ENCODE measurements at places on chromosomes 16 and 17.
A peak's percentile ranks its signal among the peaks of the same experiment; 100 is the strongest.

GRCh38 chr17:40071313-40072039 lies 8.7 kb downstream of the THRA start:
- no peak for DNase-seq

GRCh38 chr16:13992322-13992721 lies 72.4 kb downstream of the ERCC4 start:
- DNase-seq, result no peak

DNA sequence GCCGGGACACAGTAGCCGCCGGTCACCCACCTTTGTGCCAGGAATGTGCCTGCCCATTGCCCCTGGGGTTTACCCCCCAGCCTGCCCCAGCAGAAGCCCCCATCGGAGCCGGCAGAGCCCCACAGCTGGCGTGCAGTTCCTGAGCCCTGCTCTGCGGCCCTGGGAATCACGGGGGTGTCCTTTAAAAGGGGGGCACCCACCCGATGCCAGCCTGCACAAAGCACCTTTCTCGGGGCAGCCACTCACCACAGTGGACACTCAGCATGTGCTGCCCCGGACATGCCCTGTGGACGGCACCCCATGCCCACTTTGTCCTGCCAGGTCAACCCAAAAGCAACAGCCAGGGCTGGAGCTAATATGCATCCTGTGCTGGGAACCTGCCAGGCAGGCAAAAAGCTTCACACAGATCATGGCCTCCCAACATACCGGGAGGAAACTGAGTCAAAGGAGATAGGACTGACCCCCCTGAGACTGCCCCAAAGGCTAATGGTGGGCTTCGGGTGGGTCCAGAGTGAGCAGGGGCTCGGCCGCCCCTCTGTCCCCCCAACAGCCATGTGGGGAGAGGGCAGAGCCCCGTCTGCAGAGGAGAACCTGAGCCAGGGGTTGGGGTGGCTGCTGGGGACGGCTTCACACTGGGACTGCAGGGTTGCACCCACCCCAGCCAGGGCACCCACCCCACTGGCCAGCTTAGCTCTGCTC lies 45.8 kb upstream of the ZC3H18 start:
- DNase-seq, result no peak

DNA sequence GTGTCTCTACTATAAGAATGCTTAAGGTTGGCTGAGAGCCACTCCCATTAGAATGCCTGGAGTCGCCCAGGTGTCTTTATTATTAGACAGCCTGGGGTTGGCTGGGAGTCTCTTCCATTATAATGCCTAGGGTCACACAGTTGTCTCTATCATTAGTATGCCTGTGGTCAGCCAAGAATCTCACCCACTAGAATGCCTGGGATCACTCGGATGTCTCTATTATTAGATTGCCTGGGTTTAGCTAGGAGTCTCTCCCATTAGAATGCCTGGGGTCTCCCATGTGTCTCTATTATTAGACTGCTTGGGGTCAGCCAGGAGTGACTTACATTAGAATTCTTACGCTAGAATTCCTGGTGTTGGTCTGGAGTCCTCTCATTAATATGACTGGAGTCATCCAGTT lies 2255.3 kb downstream of the TP53TG3F start:
- DNase-seq, result no peak

GRCh38 chr17:1033503-1033902 lies 36.6 kb downstream of the TIMM22 start:
- no peak for DNase-seq

DNA sequence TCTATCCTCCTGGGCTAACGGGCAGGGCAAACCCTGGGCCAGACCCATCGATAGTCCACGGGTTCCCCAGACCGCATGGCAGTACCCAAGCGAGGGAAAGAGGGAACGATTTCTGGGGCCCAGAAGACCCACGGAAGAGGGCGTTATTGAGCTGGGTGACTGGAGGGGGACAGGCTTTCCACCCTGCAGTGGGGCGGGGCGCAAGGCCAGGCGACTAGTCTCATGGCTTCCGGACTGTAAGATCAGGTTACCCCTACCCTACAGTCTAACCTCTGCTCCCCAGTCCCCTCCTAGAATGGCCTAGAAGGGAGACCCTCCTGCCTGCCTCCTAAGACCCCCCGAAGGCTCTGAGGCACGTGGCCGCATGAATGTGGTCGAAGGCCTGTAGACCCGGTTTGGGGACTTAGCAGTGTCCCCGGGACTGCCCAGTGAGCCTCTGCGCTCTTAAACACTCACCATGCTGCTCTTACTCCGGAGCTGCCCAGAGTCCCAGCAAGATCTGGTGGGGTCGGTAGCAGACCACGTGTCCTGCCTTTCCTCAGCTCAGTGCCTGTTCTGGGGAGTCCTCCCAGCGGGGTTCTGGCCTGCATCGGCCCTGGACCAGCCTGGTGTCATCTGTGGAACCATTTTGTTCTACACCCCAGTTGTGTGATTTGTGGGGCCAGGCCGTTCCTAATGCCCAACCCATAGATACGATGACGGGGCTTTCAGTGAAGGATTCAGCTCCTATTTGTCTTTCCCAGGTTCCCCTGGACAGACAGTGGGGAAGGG lies 13.2 kb upstream of the AURKB start:
- DNase-seq, result peak; percentile 3

DNA sequence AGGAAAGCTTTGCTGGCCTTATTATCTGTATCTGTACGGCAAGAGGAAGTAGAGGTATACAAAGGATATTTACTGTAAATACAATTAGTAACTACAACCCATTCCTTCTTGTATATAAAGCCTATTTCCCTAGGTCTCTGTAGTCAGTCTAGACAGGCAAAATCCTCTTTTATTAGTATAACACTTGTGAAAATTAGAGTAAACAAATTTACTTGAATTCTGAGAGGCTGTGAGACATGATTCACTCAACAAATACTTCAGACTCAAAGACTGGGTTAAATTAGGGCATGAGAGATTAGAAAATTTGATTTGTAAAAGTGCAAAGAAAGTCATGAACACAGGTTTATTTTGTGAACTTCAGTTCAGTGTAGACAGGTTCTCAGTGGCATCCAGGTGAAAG lies 30.9 kb upstream of the CDH8 start:
- DNase-seq, result no peak

DNA sequence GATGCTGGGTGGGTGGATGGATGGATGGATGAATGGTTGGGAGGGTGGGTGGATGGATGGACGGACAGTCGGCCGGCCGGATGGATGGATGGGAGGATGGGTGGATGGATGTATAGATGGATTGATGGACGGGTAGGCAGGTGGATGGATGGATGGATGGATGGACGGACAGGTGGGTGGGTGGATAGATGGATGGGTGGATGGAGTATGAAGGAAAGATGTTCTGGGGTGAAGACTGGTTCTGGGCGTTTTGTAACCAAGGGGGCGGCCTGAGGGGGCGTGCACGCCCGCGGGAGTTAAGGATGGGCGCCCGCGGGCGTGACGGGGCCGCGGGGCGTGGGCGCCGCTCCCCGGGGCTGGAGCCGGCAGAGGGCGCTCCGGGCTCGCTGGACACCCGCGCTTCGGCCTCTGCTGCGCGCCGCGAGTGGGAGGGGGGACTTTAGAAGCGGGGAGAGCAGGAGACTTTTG lies at the start of gene NECAB2:
Gene NECAB2 (plus strand): TSS at position 407 of the 468 bp plus-strand sequence. CDS start 405 bp downstream, outside the sequence.
- DNase-seq, result peak; percentile 81

- peak; percentile 73 for DNase-seq
Observed at GRCh38 chr17:64281962-64282752, 19.1 kb upstream of the TEX2 start.

DNA sequence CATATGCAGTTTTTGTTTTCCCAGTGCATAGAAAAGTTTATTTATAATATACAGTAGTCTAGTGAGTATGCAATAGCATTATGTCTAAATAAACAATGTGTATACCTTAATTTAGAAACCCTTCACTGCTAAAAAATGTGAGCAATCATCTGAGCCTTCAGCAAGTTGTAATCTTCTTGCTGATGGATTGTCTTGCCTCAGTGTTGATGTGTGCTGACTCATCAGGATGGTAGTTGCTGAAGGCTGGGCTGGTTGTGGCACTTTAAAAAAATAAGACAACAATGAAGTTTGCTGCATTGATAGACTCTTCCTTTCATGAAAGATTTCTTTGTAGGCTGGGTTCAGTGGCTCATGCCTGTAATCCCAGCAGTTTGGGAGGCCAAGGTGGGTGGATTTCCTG lies 13.9 kb upstream of the CAPNS2 start:
- DNase-seq, result peak; percentile 56

GRCh38 chr16:50390914-50391716 lies 22.3 kb upstream of the BRD7 start:
- peak; percentile 13 for DNase-seq

- peak; percentile 71 for DNase-seq
Observed at GRCh38 chr17:9928601-9929333, 23.7 kb upstream of the RCVRN start.

DNA sequence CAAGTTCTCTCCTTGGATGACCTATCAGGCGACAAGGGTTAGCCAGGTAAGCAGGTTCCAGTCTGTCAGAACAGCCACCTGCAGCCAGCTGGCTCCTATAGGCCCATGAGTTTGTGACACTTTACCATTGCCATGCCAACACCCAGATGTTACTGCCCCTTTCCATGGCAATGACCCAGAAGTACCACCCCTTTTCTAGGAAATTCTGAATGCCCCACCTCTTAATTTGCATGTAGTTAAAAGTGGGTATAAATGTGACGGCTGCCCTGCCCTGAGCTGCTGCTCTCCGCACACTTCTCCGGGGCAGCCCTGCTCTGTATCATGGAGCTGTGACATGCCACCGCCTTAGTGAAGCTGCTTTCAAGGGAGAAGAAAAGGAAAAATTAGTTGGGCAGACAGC lies 10.0 kb upstream of the SECTM1 start:
- DNase-seq, result no peak

GRCh38 chr17:60395508-60396065 lies 3.7 kb upstream of the USP32 start:
- DNase-seq, result no peak

DNA sequence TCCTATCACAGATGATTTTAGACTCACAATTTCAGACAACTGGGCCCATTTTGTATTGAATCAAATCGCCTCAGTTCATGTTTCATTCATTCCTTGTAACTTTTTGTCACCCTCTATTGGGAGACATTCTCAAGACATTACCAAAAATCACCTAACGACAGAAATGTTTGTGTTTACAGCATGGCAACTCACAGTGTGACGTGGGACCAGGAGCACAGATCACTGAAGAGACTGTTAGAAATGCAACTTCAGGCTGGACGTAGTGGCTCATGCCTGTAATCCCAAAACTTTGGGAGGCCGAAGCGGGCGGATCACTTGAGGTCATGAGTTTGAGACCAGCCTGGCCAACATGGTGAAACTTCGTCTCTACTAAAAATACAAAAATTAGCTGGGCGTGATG lies 249.6 kb downstream of the NTN1 start:
- DNase-seq, result no peak

DNA sequence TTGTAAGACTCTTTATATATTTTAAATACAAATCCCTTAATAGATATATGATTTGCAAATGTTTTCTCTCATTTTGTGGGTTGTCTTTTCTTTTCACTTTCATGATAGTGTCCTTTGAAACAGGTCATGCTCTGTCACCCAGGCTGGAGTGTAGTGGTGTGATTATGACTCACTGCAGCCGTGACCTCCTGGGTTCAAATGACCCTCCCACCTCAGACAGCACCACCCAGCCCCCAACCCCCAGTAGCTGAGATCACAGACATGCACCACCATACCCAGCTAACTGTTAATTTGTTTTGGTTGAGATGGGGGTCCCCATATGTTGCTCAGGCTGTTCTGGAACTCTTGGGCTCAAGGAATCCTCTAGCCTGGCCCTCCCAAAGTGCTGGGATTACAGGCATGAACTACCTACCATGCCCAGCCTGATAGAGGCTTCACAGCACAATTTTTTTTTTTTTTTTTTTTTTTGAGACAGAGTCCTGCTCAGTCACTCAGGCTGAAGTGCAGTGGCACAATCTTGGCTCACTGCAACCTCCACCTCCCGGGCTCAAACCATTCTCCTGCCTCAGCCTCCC lies 18.5 kb upstream of the TMIGD1 start:
- DNase-seq, result no peak

DNA sequence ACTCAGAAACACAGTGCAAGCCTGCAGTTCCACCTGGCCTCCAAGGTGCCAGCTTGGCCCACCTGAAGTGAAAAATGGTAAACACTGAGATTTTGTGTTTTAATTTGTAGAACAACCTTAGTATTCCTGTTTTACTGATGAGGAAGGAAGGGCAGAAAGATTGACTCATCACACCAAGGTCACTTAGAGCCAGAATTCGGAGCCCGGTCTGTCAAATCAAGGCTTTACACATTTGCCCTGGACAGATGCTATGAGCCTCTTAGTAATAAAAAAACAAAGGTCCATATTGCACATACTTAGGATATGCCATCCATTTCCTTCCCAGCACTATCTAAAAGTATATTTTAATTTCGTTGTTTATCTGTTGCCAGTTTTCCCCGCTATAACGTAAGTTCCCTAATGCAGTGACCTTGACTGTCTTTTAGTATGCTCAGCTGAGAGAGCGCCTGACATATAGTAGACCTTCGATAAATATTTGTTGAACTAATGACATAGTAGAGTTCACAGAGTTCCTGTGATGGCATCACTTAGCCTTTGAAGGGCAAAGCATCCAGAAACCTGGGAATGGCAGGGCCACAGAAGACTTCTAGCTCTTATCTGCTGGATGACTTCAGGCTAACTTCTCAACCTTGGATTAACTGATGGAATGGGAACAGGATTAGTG lies 7.2 kb upstream of the TBKBP1 start:
- no peak for DNase-seq

DNA sequence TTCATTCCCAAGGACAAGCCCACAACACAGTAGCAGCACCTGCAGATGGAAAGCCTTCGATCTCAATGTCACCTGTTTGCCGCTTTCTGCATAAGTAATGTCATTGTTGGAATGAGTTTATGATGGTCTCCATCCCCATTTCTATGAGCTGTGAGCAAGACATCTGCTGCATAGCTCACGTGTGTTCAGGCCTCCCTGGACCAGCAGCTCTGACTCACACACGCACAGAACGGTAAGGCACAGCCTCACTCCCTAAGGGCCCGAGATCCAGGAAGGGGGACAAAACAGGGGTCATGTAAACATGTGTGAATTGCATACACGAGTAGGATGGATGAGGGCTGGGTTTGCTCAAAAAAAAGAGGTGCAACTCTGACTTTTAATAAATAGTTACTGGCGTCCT lies 223.1 kb downstream of the SOX9 start:
- DNase-seq, result no peak

DNA sequence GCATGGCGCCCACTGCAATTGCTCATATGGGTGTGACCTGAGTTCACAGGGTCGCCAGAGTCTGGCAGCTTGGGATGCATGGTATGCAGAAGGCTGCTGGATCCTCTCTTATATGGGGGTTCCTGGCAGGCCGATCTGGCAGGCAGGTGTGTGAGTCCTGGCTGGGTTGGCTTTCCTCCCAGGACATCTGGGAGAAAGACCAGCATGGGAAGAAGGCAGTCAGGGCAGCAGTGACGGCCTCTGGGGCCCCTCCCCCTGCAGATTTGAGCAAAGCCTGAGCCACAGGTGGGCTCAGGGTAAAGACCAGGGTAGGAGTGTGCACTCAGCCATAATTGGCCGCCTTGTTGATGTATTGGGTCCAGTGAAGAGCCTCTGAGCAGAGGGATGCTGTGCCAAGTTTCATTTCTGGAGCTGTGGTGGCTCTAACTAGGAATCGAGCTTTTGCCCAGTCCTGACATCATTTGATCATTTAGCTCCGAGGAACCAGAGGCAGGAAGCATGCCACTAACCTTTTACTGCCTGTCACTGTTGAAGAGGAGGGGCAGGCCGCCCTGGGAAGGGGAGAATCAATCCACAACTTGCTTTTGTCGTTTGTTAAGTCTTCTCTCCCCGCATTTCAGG lies 174.3 kb downstream of the CCDC182 start:
- DNase-seq, result no peak

- DNase-seq, result no peak
Observed at GRCh38 chr17:79702034-79702433, 28.7 kb upstream of the ENPP7 start.

GRCh38 chr17:37706446-37706845 lies 38.4 kb downstream of the HNF1B start:
- no peak for DNase-seq
